NCI-H2029 treated with DMSO at 0.1 percent for 48 hours (cell line): ENCODE measurements at places on chromosomes 11 and 22.

- DNase-seq, result no peak
Observed at GRCh38 chr11:95257456-95257971, 26.5 kb upstream of the SESN3 start.

DNA sequence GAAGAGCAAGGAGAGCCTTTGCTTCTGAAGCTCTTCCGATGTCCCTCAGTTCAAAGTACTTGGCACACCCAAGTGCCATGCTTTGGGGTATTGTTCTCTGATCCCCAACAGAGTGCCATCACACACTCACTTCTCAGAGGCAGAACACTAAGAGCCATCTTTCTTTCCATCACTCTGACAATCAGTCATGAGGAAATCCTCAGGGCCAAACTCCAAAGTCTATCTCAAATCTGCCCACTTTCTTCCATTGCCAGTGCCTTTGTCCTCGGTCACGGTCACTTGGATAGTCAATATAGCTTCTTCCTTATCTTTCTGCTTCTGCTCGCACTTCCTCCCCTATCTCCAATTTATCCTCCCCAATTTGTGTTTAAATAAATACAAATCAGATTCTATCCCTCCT is 90.9 kb downstream of the ENTHD1 start:
- DNase-seq, result no peak

DNA sequence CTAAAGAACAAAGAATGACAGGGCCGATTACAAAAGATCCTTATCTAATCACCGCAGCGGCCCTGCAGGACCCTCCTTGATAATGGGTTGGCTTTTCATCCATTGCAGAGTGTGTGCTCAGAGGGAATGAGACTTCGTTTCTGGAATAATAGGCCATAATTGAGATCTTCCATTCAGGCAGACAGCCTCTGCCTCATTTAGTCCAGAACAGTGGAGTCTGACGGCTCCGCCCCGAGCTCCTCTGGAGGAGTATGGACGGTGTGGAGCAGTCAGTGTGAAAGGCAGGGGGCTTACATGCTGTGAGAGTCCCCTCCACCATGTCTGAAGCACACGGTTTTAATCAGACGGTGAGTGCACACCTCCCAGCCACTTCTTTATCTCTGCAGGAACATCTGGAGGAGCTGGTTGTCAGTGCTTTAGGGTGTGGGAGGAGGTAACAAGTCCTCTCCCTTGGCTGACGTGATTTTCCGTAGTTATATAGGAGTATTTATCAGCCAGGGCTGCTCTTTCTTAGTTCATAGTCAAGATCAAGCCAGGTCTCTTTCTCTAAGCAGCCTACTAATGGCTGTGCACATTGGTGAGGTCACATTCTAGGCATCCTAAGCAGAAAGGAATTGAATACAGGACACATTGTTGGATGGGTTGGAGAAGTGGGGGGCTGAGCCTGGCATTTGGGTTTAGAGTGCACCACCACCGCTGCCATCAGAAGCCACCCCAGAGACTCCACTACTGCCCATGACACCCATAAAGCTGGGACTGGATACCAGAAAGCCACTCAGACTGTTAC is 1477.9 kb downstream of the TBC1D22A start:
- no peak for DNase-seq

- DNase-seq, result no peak
Observed at GRCh38 chr11:74707602-74708510, 23.4 kb downstream of the CHRDL2 start.

DNA sequence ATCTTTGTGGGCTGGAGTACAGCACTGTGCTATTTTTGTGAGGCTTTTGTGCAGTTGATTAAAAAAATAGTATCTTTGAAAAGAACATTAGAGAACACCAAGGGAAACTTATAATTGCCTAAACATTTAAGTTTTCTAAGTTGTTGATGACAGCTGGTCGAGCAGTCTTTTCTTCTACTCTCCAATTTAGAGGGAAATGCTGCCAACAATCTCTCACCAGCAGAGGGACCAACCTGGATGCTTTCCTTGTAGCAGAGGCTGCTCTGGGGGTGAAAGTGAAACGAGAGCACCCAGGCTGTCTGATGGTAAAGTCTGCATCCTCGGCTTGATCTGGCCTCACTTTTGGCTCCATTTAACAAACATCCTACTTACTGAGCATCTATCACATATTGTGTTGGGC is 1286.5 kb upstream of the TENM4 start:
- DNase-seq, result no peak

DNA sequence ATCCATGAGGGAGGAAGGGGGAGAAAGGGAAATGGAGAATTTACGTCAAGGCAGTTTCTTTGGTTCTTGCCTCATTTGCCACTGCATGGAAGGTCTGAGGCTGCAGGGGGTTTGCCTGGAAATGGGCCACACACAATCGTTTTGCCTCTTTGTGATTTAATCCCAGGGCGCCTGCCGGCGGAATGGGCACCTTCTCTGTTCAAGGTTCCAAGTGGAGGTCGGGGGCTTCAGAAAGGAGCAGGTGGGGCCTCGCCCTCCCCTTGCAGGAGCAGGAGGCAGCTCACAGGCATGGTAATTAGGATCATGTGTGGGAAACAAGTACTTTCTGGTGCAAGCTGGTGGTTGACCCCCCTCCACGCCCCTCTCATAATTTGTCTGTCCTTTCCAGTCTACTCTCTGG is 29.9 kb downstream of the MPPED1 start:
- no peak for DNase-seq

- DNase-seq, result no peak
Observed at GRCh38 chr11:11163669-11164333, 189.2 kb downstream of the CSNK2A3 start.

DNA sequence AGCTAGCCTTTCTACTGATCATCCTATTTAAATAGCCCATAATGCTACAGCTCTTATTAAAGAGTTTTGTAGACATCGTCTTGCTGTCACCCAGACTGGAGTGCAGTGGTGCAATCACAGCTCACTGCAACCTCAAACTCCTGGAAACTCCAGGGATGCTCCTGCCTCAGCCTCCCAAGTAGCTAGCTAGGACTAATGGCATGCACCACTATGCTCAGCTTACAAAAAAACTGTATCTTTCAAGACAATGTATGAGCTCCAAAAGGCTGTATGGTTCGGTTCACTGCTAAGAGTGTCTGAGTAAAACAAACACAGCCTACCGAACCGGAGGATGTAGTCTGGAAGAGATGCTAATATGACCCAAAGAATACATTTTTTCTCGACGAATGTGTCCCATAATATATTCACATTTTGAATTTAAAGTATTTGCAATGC is 2.6 kb downstream of the TAF1D start:
- no peak for DNase-seq

GRCh38 chr22:17999851-18000250 is 24.5 kb downstream of the MICAL3 start:
- no peak for DNase-seq

DNA sequence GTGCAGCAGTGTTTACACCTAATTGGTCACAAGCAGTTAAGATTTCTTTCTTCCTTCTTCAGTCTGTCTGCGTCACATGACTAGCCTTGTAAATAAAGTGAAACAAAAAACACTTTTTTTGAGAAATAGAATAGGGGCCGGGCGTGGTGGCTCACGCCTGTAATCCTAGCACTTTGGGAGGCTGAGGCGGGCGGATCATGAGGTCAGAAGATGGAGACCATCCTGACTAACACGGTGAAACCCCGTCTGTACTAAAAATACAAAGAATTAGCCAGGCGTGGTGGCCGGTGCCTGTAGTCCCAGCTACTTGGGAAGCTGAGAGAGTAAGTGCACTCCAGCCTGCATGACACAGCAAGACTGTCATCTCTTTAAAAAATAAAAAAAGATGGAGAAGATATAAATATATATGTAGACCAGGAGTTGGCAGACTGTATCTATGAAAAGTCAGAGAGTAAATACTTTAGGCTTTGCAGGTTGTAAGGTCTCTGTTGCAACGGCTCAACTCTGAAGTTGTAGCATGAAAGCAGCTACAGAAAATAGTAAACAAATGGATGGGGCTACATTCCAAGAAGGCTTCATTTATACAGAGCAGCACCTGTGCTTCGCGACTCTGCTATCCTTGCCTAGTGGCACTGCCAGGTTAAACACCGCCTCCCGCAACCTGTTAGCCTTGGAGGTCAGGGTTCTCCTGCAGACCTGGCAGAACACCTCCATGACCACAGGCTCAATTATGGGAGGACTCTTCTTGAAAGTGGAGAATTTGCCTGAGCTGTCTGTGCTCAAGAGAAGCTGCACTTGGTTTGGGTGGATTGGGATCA is 55.9 kb downstream of the PPP6R2 start:
- DNase-seq, result no peak

DNA sequence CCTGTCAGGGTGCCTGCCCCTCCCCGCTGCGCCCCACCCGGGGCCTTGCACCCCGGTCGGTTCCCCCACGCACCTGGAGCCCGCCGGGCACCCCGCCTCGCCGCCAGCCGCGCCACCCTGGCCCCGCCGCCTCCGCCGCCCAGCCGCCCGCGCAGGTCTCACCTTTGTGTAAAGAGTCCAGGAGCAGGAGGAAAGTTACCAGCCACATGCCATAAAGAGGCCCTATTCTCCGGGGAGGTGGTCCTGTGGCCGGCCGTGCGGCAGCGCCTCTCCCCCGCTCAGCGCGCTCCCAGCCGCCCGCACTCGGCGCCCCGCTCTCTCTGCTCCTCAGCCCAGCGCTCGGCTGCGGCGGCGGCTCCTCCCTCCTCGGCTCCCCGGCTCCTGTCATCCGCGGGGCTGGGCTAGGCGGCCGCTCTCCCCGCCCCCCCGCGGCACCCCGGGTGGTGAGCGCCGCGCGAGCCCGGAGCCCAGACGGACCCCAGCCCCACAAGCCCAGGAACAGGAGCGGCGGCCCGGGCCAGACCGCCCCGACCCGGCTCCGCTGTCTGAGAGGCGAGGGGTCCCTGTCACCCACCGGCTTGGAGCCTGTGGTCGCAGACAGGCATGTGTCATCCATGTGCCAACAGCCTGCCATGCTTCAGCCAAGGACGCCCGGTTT is at the start of gene DSCAML1:
Gene DSCAML1 (minus strand): TSS at position 345 of the 658 bp plus-strand sequence. CDS start 137 bp downstream, at position 208.
- DNase-seq, result no peak

DNA sequence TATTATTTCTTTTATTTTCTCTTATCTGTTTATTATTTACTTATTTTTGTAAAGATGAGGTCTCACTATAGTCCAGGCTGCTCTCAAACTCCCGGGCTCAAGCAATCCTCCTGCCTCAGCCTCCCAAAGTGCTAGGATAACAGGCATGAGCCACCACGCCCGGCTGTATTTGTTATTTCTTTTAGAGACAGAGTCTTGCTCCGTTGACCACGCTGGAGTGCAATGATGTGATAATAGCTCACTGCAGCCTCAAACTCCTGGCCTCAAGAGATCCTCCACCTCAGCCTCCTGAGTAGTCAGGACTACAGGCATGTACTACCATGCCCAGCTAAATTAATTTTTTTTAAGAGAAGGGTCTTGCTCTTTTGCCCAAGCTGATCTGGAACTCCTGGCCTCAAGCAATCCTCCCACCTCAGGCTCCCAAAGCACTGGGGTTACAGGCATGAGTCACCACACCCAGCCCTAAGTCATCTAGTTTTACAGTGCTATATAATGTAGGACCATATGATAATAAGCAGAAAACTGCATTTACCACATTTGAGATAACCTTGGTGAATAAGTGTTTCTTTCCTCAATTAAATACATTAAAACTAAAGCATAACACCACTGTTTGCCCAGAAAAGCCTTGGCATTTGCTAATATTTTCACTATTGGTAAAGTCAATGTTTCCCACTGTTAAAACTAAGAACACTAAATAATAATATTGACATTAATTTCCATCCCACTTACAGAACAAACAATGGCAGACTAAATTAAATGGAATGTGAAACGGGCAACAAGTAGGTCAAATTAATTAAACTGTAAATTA is 127.5 kb downstream of the SIK3 start:
- DNase-seq, result no peak

DNA sequence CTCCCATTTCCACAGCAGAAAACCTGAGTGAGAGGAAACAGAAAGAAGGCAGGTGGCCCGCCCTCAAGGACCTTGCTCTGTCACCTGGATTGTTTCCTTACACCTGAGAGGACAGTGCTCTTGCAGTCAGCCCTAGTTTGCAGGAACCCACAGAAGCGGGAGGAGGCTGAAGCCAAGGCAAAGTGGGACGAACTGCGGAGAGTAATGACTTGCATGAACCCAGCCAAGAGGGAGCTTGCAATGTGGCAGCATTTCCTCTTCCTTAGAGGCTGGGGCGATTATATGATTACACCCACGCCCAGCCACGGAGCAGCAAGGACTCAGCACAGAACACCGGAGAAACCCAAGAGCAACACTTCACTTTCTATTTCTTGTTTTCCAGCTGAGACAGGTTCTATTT is 102.6 kb downstream of the SPON1 start:
- no peak for DNase-seq

- DNase-seq, result no peak
Observed at GRCh38 chr11:133305208-133305956, 226.9 kb downstream of the OPCML start.

GRCh38 chr11:134676516-134677287 is 264.7 kb upstream of the B3GAT1 start:
- no peak for DNase-seq

GRCh38 chr11:57547854-57548377 is 10.5 kb downstream of the SMTNL1 start:
- DNase-seq, result no peak

DNA sequence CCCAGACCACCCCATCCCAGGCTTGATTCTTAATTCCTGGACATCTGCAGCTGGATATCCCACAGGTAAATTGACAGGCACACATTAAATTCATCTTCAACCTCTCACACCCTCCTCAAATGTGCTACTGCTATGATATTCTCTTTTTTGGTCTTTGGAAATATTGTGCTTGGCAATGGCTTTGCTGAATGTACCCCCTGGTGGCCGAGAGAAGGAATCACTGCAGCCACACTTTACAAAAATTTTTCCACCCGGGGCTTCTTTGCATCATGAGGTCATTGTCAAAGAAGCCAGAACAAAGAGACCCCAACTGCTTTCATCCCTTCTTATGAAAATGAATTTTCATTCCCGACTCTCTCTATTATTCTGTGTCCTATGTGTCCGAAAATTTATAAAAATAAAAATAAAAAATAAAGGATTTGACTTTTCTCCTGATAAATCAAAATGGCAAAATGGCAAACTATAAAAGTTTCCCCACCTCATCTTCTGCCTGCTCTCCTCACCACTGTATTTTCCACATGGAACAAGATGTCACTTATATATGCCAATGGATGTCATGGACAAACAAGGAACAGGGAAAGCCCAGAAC is 15.0 kb upstream of the CYB5R2 start:
- no peak for DNase-seq

DNA sequence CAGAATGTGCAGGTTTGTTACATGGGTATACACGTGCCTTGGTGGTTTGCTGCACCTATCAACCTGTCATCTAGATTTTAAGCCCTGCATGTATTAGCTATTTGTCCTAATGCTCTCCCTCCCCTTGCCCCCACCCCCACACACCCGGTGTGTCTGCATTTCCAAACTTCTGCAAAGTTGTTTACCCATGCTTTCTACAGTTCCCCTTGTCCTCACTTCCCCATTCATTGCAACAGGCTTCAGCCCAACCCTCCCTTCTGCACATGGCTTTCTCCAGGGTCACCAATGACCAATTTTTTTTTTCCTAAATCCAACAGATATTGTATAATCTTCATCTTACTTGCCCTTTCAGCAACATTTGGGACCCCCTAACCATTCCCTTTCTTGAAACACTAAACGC is 32.0 kb upstream of the NUP50 start:
- DNase-seq, result no peak

- DNase-seq, result no peak
Observed at GRCh38 chr22:29811377-29811776, 26.7 kb downstream of the ASCC2 start.

GRCh38 chr22:21735200-21736083 is at the start of gene YPEL1:
YPEL1 (minus strand) TSS chr22:21735794; CDS start chr22:21710744, 25,050 bp downstream.
- peak; percentile 40 for DNase-seq
